ENCODE measurements at places on chromosomes 5 and 9.
A peak's percentile ranks its signal among the peaks of the same experiment; 100 is the strongest.

DNA sequence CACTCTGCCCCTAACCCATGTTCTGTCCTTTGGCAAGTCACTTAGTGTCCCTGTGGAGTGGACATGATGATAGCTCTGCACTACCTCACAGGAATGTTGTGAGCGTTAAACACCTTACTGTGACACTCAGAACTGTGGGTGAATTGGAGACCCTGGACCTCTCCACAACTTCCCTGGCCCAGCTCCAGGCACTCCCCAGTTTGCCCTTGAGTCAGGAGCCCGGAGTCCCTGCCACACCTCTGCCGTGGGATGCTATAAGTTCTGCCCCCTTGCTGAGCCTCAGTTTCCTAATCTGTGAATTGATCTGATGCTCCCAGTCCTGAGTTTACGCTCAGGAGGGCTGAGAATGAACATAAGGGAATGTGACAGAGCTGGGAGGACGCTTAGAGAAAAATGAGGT is 34.4 kb downstream of the GSN start:
- no peak for DNase-seq

DNA sequence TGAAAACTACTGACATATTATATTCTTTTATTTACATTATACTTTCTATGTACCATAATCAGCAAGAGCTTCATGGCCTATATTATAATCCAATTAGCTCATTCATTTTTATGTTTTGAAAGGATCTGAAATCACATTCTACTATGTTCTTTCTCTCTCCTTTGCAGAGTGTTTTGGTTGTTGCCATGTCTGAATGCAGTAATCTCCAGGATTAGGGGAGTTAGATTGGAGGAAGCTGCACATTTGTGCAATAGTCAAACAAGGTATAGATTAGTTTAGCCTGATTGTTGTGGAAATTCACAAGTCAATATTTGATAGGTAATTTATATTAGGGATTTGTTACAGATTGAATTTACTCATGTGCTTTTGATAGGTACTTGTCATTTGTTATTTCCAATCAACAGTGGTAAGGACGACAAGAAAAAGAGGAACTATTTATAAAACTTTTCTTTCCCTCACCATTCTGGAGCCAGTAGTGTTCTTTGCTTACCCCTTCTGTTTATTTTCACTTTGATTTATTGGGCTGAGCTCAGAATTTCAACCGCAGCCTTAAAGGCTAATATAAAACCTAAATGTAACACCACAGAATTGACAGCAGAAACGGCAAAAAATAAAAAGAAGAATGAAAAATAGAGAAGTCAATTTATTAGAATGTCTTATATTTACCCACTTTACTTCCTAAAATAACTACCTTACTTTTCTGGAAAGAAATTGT is 597.0 kb downstream of the CHSY3 start:
- no peak for DNase-seq

- no peak for DNase-seq
These were observed 77.8 kb upstream of the SHISAL2B start for GRCh38 chr5:64612344-64612961.

- peak; percentile 20 for DNase-seq
These were observed 754 bp downstream of the ZFR start for GRCh38 chr5:32443541-32444430.

- DNase-seq: no peak
These were observed 639.7 kb downstream of the PTPRD start for GRCh38 chr9:9973062-9973461.
